ENCODE measurements at places on chromosomes 4 and X. TPM values are rescaled to one million over a fixed set of nuclear protein-coding genes. Genes with fewer than 3 reads are reported as not detected.

TCEAL5 gene
- total RNA-seq, result not detected

CRMP1 gene
- total RNA-seq, result not detected

TRPC5OS gene
- not detected for total RNA-seq

RTL3 gene
- total RNA-seq, result not detected

DSPP gene
- total RNA-seq, result not detected

CDX4 gene
- total RNA-seq, result not detected

USP17L19 gene
- not detected for total RNA-seq

BCLAF3 gene
- 2.6 TPM for total RNA-seq

IGBP1 gene
- total RNA-seq, result 33.8 TPM

CXCL3 gene
- 1.1 TPM for total RNA-seq

STOX2 gene
- not detected for total RNA-seq

DCAF8L2 gene
- not detected for total RNA-seq

CXCL11 gene
- total RNA-seq, result 0.10 TPM

BEND2 gene
- total RNA-seq, result not detected

GYPE gene
- not detected for total RNA-seq

XPNPEP2 gene
- not detected for total RNA-seq

RAP2C gene
- 152 TPM for total RNA-seq

MECP2 gene
- 41.6 TPM for total RNA-seq

CSAG3 gene
- total RNA-seq, result not detected

H2BW2 gene
- total RNA-seq, result not detected

COX7B2 gene
- not detected for total RNA-seq

ZCCHC12 gene
- not detected for total RNA-seq

PWWP3B gene
- total RNA-seq, result not detected

STAG2 gene
- 38.7 TPM for total RNA-seq

PLP2 gene
- 28.1 TPM for total RNA-seq

CT45A3 gene
- not detected for total RNA-seq

HSFX2 gene
- 0.70 TPM for total RNA-seq

RXFP1 gene
- total RNA-seq, result not detected

UCHL1 gene
- not detected for total RNA-seq

IL13RA2 gene
- total RNA-seq, result not detected

CT45A1 gene
- not detected for total RNA-seq

SPANXN3 gene
- total RNA-seq, result not detected

TMPRSS11B gene
- not detected for total RNA-seq

AWAT2 gene
- not detected for total RNA-seq

MAGEC1 gene
- not detected for total RNA-seq

ESX1 gene
- not detected for total RNA-seq

RAB39B gene
- total RNA-seq, result not detected

NAA11 gene
- total RNA-seq, result not detected

HSD17B13 gene
- total RNA-seq, result not detected

USP51 gene
- total RNA-seq, result not detected

Measured in HT-29 (cell line).